ENCODE measurements at places on chromosomes 2 and 18. TPM values are rescaled to one million over a fixed set of nuclear protein-coding genes. Genes with fewer than 3 reads are reported as not detected.

LBH gene
- 120 TPM for total RNA-seq

TFCP2L1 gene
- total RNA-seq = 0.05 TPM

DYNAP gene
- total RNA-seq = not detected

EPB41L3 gene
- total RNA-seq = 0.73 TPM

TMEM169 gene
- total RNA-seq = 0.40 TPM

NOSTRIN gene
- not detected for total RNA-seq

GATA6 gene
- not detected for total RNA-seq

MC5R gene
- total RNA-seq = not detected

PROKR1 gene
- 0.05 TPM for total RNA-seq
